SK-N-MC (cell line): ENCODE measurements at places on chromosomes 2 and 18.

GRCh38 chr18:46388286-46388685, 268.7 kb downstream of the LOXHD1 start:
- no peak for DNase-seq

- no peak for DNase-seq
These were observed 33.9 kb downstream of the ST3GAL5 start for GRCh38 chr2:85854897-85855296.

GRCh38 chr18:13217466-13217961, 1.0 kb upstream of the LDLRAD4 start:
- no peak for DNase-seq

- DNase-seq: no peak
These were observed 175.1 kb upstream of the PIEZO2 start for GRCh38 chr18:11324510-11324909.

DNA sequence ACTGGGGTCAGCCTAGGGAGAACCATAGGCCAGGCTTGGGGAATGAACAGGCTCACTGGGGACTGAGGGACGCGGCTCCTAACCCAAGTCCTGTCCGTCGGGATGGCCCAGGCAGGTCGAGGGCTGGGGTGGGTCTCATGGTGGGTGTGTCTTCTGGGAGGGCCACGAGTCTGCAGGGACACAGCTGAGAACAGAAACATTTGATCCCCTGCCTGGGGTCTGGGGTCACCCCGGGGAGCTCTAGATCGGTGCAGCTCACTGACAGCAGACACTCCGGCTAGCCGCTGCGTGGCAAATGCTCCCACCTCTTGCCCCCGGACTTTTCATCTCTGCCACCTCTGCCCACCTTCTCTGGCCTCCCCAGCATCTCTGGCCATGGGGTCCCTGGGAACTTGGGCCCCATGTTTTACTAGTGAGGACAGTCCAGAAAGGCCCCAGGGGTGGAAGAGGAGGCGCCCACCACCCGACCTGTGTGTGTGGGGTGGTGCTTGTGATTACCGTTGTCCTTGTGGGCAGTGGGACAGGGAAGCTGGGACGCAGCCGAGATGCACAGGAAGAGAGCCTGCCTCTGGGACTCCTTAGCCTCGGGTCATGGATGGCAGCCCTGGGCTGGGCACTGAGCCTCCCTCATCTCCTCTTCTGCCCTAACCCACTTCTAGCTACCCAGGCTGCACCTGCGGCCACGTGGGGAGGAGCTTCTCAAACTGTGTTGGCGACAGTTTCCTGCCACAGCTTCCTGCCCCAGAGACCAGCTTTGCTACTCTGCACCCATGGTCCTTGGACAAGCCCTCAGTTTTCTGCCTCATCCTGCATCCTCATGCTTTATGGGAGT, 4.9 kb downstream of the ZAP70 start:
- DNase-seq: no peak

DNA sequence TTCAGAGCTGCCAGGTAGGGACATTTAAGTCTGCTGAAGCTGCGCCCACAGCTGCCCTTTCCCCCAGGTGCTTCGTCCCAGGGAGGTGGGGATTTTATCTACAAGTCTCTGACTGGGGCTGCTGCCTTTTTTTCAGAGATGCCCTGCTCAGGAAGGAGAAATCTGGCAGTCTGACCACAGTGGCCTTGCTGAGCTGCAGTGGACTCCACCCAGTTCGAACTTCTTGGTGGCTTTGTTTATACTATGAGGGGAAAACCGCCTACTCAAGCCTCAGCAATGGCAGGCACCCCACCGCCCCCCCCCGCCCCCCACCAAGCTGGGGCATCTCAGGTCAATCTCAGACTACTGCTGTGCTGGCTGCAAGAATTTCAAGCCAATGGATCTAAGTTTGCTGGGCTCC, 458.1 kb upstream of the RAB12 start:
- DNase-seq: no peak
